ENCODE measurements at places on chromosomes 3 and 15.

- DNase-seq, result no peak
These were observed 251.0 kb downstream of the SQOR start for GRCh38 chr15:45885801-45886200.

DNA sequence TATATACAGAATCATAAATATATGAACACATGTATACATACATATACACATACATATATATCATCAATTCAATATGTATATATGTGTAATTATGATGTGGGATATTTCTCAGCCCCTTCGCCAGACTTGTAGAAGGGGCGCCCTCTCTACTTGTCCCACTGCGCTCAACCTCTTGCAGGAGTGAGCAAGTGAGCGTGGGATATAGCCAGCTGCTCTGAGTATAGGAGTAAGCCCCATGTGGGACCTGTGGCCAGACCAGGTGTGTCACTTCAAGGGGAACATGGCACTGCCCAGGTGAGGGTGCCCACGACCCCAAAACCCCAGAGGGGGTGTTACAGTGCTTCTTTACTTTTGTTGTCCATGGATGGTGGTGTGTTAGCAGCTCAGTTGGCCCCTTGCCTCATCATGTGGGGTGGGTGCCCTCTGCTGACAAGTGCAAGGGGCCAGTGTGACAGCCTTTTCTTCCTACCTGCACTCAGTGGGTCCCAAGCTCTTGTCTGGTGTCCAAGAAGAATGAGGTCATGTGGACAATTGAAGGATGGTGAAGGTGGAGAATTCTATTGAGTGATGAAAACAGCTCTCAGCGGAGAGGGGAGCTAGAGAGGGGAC, 304.1 kb downstream of the UNC13C start:
- DNase-seq, result no peak

DNA sequence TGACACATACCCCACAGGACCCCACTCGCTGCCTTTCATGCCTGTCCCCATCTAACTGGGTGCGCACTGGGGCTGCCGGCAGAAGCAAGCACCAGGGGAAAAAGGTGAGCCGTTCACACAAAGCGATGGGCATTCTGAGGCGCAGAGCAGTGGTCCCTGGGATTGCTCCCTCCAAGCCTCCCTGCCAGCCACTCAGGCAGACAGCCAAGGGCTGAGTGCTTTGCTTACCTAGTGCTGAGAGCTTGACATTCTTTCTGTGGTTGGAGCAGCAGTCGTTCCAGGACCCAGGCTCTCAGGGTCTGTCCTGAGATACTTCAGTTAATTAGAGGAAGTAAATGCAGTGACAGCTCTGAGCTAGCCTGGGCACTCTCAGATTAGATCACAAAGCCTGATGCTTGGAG, 5.7 kb downstream of the ESYT3 start:
- no peak for DNase-seq

DNA sequence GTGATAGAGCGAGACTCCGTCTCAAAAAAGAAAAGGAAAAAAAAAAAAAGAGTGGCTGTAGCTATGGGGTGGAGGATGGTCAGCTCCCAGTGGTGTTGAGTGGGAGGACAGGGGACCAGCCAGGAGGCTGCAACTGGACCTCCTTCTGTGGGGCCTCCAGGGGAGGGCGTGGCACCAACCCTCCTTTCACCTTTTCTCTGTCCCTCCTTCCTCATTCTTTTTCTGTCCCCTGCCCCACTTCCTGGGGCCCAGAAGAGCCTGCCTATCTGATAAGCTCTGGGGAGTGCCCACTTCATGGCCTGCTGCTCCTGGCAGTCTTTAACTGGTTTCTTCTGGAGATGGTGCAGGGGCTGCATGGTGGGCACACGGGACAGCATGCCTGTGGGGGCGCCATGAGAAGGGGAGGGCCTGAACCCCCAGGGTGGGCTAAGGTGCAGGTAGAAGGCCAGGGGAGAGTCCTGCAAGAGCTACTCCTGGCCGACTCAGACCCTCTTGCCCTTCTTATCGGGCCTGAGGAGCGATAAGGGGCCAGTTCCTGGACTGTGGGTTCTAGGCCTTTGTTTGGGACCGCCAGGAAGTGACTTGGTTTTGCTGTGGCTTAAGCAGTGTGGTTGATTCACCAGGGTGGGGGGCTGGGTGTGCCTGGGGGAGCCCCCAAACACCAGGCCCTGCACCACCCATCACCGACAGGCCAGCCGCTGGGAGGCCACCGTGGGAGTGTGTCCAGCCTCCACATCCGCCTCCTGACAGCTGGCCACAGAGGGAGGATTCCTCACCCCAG, 49.4 kb upstream of the FLNB start:
- DNase-seq, result no peak

GRCh38 chr3:31531452-31531991, 1.2 kb upstream of the STT3B start:
- DNase-seq, result no peak

DNA sequence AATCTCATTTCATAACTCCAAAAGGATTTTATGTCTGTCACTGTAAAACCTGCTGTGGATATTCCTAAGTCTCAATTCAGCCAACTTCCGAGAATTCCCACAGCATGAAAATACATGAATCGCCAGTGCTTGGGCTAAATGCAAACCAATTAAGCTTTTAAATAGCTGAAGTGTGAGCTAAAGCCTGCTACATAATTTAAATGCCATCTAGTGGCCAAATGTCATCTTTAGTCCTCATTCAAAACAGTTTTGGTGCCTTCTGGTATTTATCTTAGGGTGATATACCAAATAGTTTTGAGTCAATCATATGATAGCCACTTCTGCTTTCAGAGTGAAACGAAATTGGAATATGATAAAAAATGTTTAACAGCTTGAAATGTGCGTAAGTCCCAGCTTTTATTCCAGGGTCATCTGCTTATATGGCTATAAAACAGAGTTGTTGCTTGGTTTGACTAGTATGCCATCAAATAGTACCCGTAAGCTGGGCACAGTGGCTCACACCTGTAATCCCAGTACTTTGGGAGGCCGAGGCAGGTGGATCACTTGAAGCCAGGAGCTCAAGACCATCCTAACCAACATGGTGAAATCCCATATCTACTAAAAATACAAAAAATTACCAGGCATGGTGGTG, 41.8 kb upstream of the CCNL1 start:
- no peak for DNase-seq

DNA sequence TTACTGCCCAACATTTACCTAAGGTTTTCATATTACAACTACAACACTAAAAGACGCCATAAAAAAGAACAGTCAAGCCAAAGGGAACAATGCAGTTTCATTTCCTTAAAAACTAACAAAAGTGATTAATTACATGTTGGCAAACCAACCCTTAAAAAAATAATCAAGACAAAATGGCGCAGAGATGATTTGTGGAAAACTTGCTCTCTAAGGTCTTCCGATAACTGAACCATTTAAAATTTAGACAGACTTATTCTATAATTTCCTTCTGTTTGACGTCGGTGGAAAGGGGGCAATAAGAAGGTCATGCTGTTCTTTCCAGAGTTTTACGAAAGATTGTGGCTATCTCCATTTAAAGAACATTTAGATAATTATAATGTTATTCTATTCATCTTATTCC, 87.6 kb downstream of the RYK start:
- DNase-seq, result no peak

GRCh38 chr15:86481720-86482119, 402.0 kb downstream of the AGBL1 start:
- DNase-seq, result no peak

DNA sequence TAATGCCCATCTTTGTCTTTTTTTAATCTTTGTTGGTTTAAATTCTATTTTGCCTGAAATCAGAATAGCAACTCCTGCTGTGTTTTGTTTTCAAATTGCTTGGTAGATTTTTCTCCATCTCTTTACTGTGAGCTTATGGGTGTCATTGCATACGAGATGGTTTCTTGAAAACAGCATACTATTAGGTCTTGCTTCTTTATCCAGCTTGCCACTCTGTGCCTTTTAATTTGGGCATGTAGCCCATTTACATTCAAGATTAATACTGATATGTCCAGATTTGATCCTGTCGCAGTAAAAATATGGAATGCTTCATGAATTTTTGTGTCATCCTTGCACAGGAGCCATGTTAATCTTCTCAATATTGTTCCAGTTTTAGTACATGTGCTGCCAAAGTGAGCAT, 316.6 kb downstream of the CGGBP1 start:
- no peak for DNase-seq

DNA sequence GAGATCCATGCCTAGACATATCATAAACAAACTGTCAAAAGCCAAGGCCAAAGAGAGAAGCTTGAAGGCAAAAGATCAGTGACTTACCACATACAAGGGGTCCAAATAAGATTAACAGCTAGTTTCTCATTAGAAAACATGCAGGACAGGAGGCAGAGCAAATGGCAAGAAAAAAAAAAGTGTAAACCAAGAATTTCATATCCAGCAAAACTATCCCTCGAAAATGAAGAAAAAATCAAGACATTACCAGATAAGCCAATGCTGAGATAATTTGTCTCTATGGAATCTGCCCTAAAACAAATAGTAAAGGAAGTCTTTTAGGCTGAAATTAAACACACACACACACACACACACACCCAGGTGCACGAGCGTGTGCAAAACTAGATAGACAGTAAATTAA, 99.6 kb upstream of the NSMCE3 start:
- no peak for DNase-seq

GRCh38 chr15:45648521-45649200, 13.8 kb downstream of the SQOR start:
- no peak for DNase-seq

Data from stimulated activated naive B cell treated with anti-CD40 and anti-IgM and Interleukin-4, amounts not matched to agents 10 μg/mL and 1 μg/mL and 100 μg/mL, for 72 hours (primary cell).